ENCODE measurements at places on chromosomes 16 and 17.

GRCh38 chr16:69709456-69710084 lies 16.8 kb downstream of the NQO1 start:
- peak; percentile 36 for DNase-seq

DNA sequence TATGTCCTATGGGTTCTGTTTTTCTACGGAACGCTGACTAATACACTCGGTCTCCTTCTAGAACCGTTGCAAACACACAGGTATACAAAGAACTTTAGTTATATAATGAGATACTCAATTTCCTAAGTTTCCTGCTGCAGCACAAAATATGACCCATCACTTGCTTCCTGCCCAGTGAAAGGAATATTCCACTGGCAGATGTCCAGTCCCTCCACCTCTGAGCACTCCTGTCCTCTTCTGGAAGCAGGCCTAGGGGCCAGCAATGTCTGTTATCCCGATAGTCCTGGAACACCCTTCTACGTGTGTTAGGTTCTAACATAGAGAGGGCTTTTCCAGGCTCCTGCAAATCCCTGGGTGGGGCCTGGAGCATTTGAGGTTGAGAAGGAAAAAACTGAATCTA lies 32.7 kb downstream of the ADAMTS18 start:
- no peak for DNase-seq

GRCh38 chr17:61299517-61300513 lies 99.8 kb upstream of the TBX2 start:
- DNase-seq: no peak

DNA sequence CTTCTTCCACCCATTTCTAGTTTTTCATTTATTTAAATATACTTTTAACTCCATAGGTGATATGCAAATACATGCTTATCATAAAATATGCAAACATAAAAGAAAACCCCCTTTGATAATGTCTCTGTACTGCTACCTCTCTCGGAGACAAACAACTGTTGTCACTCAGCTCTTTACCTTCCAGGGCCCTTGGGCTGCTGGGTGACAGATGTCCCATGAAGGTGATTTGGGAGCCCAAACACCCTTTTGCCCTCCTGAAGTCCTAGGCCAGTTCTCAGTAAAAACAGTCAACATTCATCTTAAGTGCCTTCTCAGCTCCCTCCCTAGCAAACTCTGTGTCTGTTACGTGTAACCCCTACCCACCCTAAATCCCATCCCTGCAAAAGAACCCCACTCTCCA lies 37.5 kb downstream of the CHD9 start:
- no peak for DNase-seq

GRCh38 chr17:343875-344752 lies 8.5 kb downstream of the RPH3AL start:
- no peak for DNase-seq

DNA sequence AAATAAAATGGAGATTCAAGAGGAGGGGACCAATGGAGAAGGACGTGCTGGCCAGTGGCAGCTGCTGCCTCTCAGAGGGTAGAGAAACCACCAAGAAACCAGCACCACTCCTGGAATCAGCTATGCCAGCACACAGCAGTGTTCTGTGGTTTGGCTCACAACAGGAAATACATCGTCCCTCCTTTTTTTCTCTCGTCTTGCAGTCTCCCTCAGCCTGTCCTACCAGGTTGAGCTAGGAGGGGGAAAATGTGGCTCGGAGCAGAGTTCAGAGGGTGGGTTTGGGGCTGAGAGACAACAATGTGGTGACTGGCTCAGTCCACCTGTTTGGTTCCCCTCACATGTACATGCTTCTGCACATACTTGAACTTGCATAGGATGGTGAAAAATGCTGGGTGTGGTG lies 19.9 kb upstream of the SLC16A5 start:
- no peak for DNase-seq

DNA sequence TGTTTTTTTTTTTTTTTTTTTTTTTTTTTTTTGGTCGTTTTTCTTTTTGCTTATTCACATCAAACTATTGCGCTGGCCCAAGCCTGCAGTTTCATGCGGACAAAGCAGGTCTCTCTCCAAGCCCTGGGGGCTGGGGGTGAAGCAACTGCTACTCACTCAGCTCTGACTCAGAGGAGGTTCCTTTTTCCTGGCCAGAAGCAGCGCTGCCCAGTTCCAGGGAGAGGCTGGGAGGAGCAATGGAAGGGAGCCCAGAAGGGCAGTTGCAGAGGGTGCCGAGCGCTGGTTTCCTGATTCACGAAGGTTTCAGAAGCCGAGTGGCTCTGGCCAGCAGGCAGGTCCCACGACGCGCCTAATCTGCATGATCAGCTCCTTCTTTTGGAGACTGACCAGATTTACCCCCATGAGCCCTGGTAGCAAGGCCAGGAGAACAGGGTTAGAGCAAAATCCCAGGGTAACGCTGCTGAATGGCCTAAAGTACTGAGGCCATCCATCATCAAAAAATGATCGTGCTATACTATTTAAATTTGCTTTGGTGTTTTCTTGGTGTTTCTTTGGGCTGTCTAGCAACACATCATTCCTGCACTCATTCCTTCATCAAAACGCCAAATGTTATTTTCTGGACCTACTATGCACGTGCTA lies 144.7 kb upstream of the SOX9 start:
- DNase-seq: peak; percentile 42

All from spinal cord (tissue), 10 donors.